Left lung (tissue), 14 donors: ENCODE measurements at places on chromosomes 5 and 9. TPM values are rescaled to one million over a fixed set of nuclear protein-coding genes. Genes with fewer than 3 reads are reported as not detected.

FOXE1 gene
- not detected for polyA plus RNA-seq

DNA sequence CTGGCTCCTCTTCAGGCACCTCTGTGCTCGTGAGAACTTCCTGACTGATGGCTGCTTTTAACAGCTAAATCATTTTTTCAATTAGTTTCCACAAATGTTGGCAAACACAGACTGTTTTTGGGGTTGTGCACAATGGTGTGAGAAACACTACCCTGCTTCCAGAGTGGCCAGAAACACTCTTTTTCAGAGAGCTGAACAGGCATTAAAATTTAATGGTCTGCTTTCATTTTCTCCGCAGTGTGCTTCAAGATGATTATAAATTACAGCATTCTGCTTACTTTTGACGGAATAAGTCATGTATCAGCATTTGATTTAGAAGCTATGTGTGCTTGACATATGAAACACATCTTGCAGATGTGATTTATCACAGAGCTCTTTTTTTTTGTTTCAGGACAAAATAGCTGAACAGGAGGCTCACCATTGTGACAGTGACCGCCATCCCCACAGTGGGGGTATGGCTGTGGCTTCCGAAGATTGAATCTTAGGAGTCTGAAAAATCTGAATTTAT lies 454.5 kb upstream of the ZNF608 start:
- no peaks in the 10 kb centered on the region for H3K4me1 ChIP-seq
- no peak overlapping the region for H3K27ac ChIP-seq
- no peak for DNase-seq

GRCh38 chr9:111678293-111678692 lies 16.9 kb downstream of the GNG10 start:
- H3K27me3 ChIP-seq: no peaks in the 10 kb centered on the region
- H3K4me3 ChIP-seq: no peak overlapping the region
- no peak for DNase-seq
- H3K4me1 ChIP-seq: no peaks in the 10 kb centered on the region

DNA sequence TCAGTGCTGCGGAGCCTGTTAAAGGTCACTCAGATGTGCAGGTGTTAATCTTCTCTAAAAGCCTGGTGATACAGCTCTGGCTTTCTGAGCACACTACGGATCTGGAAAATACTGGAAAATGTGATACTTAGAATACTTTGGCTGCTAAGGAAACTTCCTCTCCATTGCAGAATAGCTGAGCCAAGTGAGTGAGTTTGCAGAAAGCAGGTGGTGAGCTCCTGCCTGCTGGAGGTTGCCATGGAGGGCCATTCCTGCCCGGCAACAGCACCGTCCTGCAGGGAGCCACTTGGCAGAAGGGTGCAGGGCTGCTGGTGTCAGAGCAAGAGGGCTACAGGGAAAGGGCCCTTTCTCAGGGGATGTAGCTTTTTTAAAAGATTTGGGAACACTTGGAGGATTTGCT lies 40.7 kb downstream of the SECISBP2 start:
- no peak overlapping the region for H3K27ac ChIP-seq
- H3K36me3 ChIP-seq: peaks cover 100% of the 10 kb centered on the region

LCNL1 gene
- polyA plus RNA-seq: 0.38 TPM
